ENCODE measurements at places on chromosomes 2 and 18.

- no peak for DNase-seq
Observed at GRCh38 chr2:199100326-199101110, 357.2 kb downstream of the SATB2 start.

DNA sequence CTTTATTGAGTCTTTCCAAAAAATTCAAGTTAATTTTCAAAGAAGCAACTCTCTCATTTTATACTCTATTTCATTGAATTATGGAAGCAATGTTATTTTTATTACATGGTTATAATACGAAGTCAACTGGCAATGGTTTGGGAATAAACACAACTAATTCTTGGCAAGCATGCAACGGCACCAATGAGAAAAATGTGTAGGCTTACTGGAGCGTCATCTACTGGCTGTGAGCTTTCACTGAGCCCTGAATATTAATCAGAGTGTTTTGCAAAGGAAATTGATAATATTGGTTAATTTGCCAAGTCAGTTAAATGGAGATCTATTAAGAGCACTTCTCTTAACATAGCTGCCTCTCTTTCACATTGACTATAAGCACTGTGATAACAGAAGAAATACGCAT lies 163.9 kb downstream of the IKZF2 start:
- DNase-seq: no peak

GRCh38 chr2:61786876-61787275 lies 67.0 kb downstream of the FAM161A start:
- no peak for DNase-seq

- DNase-seq: no peak
Observed at GRCh38 chr2:238869293-238870124, 21.6 kb downstream of the TWIST2 start.

GRCh38 chr2:171487803-171488259 lies 34.4 kb upstream of the CYBRD1 start:
- DNase-seq: no peak

- no peak for DNase-seq
Observed at GRCh38 chr2:37190290-37190689, 1.8 kb upstream of the SULT6B1 start.

DNA sequence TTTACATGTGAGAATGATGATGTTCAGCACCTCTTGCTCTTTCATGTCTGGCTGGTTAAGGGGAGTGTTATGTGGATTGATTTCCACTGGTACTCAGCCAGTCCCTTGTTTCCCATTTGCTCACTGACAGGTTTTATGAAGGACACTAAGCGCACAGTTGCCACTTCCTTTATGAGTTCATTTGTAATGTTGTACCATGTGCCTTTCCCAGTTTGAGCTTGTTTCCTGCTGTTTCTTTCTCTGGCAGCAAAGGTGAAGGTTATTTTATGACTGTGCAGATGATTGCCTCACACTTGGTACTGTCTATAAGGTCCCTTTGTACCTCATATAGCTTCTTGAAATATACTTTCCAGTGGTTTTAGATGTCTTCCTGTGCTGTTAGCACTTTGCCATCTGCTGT lies 1700.5 kb upstream of the TMEFF2 start:
- no peak for DNase-seq

DNA sequence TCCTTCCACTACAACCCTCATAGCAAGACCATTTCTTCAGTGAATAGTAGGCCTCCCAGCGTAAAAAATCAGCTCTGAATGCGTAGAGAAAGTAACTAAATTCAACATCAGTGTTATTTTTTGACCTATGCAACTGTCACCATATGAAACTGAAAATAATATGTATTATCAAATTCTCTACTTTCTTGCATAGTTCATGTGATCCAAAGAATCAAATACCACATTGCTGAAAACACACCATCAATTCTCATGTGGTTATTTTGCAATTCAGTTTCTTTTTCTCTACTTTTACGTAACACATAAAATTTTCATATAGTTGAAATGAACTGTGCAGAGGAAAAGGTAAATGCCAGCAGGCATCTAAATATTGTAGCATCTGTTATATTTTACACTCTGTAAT lies 208.5 kb upstream of the SPOPL start:
- no peak for DNase-seq

GRCh38 chr2:237361194-237362004 lies 52.6 kb downstream of the COL6A3 start:
- DNase-seq: no peak

GRCh38 chr2:43169099-43169945 lies 57.1 kb downstream of the ZFP36L2 start:
- no peak for DNase-seq

- DNase-seq: no peak
Observed at GRCh38 chr18:54134053-54134452, 90.4 kb downstream of the MBD2 start.

DNA sequence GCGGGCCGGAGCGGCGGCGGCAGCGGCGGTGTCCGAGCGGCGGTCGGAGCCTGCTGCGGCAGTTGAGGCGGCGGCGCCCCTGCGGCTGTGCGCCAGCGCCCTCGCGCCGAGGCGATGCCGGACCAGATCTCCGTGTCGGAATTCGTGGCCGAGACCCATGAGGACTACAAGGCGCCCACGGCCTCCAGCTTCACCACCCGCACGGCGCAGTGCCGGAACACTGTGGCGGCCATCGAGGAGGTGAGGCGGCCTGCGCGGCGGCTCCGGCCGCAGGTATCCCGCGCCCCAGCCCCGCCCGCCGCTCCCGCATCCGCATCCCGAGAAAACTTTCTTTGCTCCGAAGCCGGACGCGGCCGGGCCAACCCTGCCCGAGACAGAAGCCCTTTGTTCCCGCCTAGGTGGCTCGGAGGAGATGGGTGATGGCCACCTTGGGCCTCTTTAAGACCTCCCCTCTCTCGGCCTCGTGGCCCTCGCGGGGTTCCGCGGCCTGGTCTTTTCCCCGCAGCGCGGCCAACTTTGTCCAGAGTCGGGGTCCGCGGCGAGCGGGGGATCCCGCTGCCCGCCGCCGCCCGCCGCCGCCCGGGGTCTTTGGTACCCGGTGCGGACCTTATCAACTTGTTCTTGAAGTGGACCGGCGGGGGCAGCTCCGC lies 504 bp downstream of the ASAP2 start:
- no peak for DNase-seq

- no peak for DNase-seq
Observed at GRCh38 chr2:38720613-38721241, 30.4 kb downstream of the SRSF7 start.

DNA sequence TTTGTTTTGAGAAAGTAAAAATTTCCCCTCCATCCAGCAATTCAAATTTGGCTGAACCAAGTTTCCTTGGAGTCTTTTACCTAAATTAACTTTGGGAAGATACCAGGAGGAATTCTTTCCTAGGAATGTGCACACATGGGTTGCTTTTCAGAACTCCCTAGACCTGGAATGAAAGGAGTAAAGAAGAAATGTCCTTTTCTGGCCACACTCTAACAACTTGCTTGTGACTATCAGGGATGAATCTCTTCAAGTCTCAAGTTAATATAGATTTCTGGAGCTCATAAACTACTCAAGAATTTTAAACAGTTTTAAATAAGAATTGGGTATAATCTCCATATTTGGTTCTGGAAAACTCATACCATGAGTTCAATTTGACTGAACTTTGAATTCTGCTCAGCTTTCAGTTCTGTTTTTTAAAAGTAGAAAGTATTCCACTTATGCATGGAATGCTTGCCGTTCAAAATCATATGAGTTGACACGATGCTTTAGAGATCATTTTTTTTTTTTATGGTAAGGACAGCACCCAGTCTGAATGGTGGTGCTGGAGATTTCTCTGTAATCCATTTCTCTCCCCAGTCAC lies 7.7 kb downstream of the RASGRP3 start:
- DNase-seq: no peak

DNA sequence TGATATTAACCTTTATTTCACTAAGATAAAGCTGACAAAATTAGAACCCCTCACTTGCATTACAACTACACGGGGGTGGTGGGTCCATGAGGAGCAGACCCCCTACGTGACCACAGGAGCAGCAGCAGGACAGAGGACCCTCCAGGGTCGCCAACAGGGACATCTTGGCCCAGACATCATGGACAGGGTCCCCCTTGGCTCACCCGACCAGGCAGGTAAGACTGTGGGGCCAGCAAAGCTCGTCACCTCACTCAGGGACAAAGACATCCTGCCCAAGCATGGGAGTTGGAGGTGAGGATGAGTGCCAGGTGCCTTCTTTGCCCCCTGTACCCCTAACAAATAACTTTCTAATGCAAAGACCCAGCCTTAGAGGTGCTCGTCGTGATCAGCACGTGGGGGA lies 111.3 kb upstream of the RAB6C start:
- no peak for DNase-seq

GRCh38 chr18:49691177-49691608 lies 122.1 kb downstream of the ACAA2 start:
- DNase-seq: no peak

- no peak for DNase-seq
Observed at GRCh38 chr2:45391866-45392265, 219.2 kb downstream of the SRBD1 start.

DNA sequence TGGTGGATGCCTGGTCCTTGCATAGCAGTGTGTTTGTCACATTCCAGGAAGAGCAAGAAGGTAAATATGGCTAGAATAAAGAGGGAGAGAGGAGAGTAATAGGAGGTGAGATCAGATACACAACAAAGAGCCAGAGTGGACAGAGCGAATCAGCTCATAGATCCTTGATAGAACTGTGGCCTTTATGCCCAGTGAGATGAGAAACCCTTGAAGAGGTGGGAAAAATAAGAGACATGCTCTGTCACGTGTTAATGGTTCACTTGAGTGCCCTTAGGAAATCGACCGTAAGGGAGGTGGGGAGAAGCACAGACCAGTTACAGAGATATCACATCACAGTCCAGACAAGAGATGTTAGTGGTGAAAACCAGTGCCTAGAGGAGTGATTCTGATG lies 84.7 kb upstream of the RAB27B start:
- DNase-seq: no peak

DNA sequence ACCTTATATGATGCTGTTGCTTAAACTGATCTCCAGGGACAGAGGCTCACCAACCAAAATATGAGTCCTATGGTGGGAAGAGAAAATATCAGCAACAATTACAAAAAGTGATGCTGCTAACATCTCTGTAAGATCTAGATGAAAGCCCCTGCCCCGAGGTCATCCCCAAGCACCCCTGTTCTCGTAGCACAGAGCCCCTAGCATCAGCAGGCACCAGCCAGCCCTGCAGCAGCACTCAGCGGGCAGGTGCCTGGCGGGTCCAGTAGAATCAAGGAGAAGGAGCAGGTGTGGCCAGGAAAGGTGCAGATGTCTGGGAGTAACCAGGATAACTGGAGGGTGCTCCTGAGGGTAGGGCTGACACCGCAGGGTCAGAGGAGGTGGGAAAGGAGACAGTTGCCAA lies 474.2 kb upstream of the MYT1L start:
- no peak for DNase-seq

GRCh38 chr2:27856386-27856785 lies 33.8 kb downstream of the RBKS start:
- no peak for DNase-seq

DNA sequence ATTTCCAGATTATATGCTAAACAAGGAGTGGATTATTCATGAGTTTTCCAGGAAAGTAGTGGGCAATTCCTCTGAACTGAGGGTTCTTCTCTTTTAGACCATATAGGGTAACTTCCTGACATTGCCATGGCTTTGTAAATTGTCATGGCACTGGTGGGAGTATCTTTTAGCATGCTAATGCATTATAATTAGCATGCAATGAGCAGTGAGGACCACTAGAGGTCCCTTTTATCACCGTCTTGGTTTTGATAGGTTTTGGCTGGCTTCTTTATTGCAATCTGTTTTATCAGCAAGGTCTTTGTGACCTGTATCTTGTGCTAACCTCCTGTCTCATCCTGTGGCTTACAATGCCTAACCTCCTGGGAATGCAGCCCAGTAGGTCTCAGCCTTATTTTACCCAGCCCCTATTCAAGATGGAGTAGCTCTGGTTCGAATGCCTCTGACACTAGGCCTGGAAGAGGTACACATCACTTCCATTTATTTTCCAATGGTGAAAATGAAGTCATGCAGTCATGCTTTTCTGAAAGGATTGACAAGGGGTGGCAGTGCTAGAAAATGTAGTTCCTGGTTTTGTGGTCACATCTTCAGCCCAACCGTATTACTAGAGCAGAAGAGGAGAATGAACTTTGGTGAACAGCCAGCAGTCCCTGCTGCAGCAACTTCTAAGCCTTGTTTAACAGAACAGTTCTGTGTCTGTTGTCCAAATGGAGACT lies 26.6 kb upstream of the ITGA4 start:
- DNase-seq: no peak

DNA sequence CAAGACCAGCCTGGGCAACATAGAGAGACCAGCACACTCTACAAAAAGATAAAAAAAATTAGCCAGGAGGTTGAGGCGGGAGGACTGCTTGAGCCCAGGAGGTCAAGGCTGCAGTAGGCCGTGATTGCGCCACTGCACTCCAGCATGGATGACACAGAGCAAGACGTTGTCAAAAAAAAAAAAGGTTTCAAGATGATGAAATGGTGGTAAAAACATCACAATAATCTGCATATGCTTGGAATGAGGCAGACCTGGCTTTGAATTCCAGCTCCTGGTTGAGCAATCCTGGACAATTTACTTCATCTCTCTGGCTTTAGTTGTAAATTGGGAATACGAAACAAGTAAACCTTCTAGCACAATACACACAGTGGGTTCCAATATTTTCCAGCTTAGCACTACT lies 24.1 kb downstream of the USP40 start:
- no peak for DNase-seq

GRCh38 chr18:24602201-24602600 lies 141.8 kb downstream of the HRH4 start:
- no peak for DNase-seq

- no peak for DNase-seq
Observed at GRCh38 chr2:28368357-28368798, 24.3 kb upstream of the FOSL2 start.

- DNase-seq: no peak
Observed at GRCh38 chr2:223929571-223930102, 15.5 kb downstream of the WDFY1 start.

- DNase-seq: no peak
Observed at GRCh38 chr2:125408874-125409538, 1247.0 kb upstream of the GYPC start.

DNA sequence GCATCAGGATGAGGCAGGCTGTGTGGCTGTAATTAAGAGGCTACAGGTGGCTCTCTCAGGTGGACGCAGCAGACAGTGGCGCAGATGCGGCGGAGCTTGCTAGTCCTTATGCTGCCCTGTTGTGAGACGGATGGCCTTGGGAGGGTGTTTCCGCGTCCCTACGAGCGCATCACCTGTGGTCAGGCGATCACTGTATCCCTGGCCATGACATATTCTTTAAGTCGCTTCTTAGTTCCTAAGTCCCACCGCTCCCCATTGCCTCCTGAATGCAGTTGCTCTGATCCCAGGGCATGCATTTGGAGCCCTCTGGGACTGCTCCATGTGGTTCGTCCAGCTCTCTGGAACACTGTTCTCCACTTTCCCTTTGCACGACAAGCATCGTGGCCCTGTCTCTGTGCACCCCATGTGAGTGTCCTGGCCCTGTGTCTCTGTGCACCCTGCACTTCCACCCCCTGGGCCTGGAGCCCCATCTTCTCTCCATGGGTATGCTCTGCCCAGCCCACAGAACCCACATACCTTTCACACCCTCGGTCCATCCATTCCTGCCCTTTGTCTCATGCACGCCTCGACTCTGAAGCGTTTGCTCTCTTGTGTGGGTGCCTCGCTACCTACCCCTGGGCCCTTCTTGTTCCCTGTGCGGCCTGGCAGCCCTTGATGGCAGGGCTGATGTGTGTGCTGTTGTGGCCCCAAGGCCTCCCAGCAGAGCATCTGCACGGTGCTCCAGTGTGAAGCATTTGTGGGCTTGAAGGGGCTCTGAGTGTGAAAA lies 74.4 kb downstream of the SH3RF3 start:
- DNase-seq: no peak
